T-helper 17 cell (primary cell): ENCODE measurements at places on chromosomes 2 and 18.

DNA sequence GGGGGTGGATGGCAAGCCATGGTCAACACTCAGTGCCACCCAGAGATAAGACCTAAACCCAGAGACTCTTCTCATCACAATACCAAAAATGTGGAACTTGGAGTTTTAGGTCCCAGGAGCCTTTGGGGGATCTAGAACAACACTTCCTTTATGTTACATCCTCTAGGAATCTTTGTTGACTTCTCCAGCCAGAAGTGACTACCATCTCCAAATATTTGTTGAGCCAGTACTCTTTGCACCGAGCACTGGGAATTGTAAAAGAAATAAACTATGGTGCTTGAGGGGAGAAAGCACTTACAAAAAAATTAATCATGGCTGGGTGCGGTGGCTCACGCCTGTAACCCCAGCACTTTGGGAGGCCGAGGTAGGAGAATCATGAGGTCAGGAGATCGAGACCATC, 120.0 kb upstream of the TMEM200C start:
- no peak for DNase-seq

- DNase-seq: no peak
These were observed 8.7 kb downstream of the OTOF start for GRCh38 chr2:26469092-26469710.

GRCh38 chr2:46351750-46352138, 54.5 kb downstream of the EPAS1 start:
- peak; percentile 18 for DNase-seq

- no peak for DNase-seq
These were observed 162.2 kb upstream of the PGAP1 start for GRCh38 chr2:197088694-197089093.

DNA sequence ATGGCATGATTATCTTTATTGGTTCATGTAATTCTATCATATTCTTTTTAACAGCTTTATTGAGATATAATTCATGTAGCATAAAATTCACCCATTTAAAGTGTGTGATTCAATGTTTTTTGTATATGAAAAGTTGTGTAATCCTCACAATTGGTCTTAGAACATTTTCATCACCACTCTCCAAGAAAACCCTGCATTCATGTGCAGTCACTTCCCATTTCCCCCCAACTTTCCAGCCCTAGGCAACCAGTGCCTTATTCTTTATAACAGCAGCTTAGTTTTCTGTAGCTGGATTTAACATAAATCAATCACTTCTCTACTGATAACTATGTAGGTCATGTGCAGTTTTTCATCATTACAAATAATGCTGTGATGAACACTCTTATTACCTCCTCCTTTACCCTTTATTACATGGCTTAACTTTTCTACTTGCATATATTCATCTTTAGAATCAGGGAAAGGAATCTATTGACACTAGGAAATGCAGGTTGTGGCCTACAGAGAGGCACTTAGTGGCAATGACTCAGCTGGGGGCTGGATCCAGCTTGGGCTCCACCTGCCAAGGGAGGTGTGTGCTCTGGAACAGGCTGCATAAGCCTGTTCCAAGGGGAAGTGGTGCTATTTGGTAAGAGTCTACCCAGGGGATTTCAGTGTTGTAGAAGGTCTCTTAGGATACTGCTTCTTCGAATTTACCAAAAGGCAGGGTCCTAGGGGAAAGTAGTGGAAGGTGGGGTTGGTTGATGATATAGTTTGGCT, 89.1 kb downstream of the ETAA1 start:
- no peak for DNase-seq

GRCh38 chr2:71962350-71962749, 185.3 kb downstream of the CYP26B1 start:
- DNase-seq: no peak

- no peak for DNase-seq
These were observed 82.8 kb downstream of the TMEM18 start for GRCh38 chr2:594297-594949.

DNA sequence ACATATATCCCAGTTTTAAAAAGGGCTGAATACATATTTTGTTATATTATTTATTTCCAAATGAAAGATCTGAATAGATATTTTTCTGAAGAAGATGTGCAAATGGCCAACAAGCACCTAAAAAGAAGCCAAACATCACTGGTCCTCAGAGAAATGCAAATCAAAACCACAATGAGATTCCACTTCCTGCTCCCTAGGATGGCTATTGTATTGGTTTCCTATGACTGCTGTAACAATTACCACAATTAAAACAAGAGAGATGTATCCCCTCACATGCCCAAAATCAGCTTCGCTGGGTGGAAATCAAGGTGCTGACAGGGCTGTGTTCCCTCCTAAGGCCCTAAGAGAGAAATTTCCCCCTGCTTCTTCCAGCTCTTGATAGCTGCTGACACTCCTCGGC, 23.2 kb downstream of the ABCB11 start:
- DNase-seq: no peak

- no peak for DNase-seq
These were observed 747.3 kb downstream of the ADCYAP1 start for GRCh38 chr18:1652018-1652417.

DNA sequence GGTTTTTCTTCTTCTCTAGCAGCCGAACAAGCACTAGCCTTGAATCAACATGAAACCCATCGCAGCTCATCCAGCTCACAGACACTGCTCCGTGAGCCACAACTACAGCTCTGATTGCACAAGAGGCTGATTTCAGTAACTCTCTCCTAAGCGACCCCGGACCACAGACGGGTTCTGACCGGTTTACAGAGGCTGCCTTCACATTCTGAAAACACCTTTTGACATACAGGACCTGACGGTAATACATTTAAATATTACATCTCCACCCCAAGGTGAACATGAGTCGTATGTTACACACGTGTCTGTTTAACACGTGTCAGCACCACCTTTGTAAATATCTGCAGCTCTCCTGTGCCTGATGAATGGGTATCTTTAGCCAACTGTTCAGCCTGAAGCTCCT, 120.7 kb downstream of the TMEM18 start:
- no peak for DNase-seq

DNA sequence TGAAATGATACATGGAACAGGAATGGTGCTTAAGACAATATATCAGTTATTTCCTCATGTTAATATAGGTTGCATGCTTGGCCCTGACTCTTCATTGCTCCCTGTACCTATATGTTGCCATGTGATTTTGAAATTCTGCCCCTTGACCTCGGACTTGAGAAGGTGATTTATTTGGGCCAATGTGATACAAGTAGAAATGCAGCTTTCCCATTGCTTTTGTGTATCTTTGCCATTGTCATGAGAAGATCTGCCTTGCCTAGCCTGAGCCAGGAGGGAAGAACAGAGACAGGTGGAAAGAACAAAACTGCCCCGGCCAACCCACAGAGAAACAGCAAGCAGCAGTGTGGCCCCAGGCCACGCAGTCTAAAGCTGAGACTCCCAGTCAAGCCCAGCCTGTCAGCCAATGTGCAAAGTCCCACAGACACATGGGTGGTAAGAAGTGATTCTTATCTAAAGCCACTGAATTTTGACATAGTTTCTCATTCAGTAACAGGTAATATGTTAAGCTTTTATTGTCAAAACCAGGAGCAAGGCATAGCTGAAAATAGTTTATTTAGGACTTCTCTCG, 245.7 kb upstream of the RND3 start:
- no peak for DNase-seq

- no peak for DNase-seq
These were observed 30.3 kb upstream of the PDK1 start for GRCh38 chr2:172525601-172526000.

GRCh38 chr18:36321658-36322407, 24.3 kb downstream of the FHOD3 start:
- no peak for DNase-seq

GRCh38 chr2:143460382-143460781, 331.2 kb downstream of the ARHGAP15 start:
- DNase-seq: no peak

DNA sequence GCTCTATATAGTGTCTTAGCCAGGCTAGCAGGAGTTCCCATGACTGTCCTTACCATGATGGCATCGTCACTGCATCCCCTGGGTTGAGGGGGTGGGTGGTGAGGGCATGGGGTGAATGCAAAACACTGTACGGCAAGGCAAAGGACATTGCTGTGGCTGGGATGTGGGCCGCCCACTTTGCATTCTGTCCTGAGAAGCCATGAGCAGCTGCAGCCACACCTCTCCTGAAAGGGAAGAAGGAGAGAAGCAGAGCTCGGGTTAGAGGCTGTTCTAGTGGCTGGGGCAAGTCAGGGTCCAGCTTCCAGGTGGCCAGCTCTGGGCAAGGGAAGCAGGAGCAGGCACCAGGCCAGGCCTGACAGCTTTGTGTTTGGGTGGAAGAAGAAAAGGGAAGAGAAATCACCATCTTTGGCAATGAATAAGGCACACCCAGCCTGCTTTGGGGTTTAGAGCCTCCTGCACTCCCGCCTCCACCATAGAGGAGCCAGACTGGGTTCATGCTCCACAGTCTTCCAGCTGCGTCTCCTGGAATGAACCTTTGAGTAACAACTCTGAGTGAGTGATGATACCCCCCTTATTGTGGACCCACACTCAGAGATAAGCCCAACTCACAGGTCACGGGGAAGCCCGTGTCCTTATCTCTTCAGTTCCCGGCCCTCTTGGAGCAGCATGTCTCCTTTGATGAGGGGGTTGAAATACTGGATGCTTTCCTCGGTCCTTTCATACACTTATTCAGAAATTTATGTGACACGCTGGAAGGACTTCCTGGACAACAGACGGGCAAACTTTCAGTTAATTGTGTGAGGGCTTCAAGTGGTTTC, 63.4 kb downstream of the INPP4A start:
- DNase-seq: no peak

GRCh38 chr2:230681171-230681545, 31.5 kb upstream of the CAB39 start:
- no peak for DNase-seq

- no peak for DNase-seq
These were observed 244.9 kb downstream of the IRS1 start for GRCh38 chr2:226554701-226555100.

DNA sequence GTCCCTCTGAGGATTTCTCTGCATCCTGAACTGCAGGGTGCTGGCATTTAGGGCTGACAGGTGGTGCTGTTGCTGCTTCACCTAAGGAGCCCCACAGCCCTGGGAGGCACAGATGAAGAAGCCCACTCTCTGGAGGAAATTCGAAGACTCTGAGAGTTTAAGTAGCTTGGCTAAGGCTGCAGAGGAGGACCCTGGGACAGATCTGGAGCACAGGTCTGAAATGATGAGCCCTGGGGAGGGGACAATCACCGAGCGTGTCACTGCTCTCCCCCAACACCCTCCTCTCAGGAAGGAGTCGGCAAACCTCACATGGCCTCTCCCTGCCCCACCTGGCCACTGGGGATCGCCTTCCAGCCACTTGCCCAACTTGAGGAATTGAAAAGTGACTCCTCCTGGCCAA, 18.6 kb downstream of the CYP27C1 start:
- DNase-seq: no peak

GRCh38 chr18:62498616-62499262, 24.1 kb upstream of the ZCCHC2 start:
- no peak for DNase-seq

DNA sequence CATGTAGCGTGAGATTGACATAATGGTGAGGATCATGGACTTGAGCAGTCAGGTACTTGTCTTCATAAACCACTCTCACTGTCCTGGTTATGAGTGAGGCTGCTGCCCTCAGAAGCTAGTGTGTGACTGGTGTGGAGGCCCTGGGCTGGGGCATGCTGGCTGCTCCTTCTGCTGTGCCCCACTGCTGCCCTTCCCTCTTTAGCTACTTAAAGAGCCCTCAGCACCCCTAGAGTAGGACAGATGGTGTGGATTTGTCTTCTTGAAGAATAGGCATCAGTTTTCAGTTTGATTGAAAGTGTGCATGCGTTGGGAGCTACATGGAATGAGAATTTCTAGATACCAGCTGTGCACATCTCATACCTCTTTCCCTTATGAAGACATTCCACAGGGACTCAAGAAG, 15.4 kb downstream of the CPLX4 start:
- no peak for DNase-seq

DNA sequence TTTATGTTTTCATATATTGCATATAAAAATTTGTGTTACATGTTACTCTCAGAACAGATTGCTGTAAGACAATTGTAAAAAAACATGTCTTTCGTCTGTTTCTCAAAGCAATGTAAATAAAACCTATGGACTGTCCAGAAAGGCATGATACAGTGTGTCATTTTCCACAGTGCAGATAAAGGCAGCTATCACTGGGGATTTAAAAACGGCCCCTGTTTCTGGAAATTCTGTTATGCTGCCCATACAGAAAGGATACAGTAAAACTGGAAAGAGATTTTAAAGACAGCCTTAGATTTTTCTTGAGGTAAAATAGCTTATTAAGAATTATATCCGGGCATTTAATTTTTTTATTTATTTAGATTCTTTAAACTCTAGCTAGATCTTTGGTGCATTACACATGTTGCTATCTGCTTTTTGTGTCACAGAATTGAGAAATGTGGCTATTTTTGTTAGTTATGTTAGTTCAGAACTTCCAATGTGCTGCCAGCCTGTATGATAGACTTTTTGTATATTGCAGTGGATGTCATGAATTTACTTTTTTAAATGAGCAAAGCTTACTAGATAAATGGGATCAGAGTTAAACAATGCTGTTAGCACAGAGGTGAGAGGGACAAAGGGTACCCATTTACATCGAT, 859 bp upstream of the INO80D start:
- DNase-seq: no peak

- DNase-seq: no peak
These were observed 38.0 kb downstream of the LINC00305 start for GRCh38 chr18:64110692-64111480.

- DNase-seq: no peak
These were observed 214.5 kb downstream of the EN1 start for GRCh38 chr2:118632921-118633320.

DNA sequence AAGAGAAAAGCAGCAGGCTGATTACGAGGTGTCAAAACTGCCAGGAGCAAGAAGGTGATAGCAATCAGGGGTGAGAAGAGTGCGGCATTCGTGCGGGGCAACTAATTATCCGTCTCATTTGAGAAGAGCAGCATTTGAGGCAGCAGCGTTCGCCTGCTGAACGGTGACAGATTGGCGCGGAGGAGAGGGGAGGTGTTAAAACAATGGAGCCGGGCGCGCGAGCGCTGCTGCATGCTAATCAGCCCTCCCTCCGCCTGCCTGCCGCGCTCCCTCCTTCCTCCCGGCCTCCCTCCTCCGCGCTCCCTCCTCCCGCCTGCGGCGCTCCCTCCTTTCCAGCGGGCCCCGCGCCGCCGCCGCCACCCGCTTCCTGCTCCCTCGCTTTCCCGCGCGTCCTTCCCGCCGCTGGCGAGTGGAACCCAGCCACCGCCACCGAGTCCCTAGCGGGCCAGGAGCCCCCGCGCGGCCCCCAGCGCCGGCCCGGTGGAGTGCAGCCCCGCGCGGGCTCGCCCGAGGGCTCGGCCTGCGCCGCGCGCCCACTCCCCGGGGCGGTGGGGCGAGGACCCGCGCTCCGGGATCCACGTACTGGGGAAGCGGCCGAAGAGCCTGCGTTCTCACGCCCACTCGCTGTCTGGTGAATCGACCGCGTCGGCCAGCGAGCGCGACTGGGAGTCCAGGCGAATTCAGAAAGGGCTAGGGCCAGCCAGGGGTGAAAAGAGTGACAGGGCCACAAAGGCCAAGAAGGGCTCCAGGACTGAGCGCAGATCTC, 69.5 kb upstream of the PSMD14 start:
- DNase-seq: peak; percentile 55

GRCh38 chr2:149536649-149537048, 50.9 kb downstream of the MMADHC start:
- no peak for DNase-seq

GRCh38 chr18:45930963-45931362, 36.2 kb downstream of the EPG5 start:
- DNase-seq: no peak
